ENCODE measurements at places on chromosomes 4 and X.

- DNase-seq, result no peak
These were observed 8.6 kb upstream of the IL9R start for GRCh38 chrX:155988859-155989258.

GRCh38 chrX:11887175-11887574, 129.1 kb downstream of the MSL3 start:
- no peak for DNase-seq

GRCh38 chrX:12011075-12011474, 127.2 kb upstream of the FRMPD4 start:
- DNase-seq, result no peak

DNA sequence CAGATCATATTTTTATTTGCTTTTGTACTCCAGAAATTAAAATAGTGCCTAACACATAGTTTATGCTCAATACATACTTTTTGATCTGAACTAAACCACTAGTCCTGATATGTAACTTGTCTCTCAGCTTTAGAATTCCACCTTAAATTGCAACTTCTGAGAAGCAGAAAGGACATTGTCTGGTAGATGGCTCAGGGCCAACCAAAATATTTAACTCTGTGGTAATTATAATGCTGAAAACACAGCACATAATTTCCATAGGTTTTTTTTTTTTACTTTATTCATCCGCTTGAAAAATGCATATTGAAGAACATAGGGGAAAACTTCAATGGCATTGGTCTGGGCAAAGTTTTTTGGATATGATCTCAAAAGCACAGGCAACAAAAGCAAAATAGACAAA, 59.3 kb downstream of the AREG start:
- DNase-seq, result no peak

- no peak for DNase-seq
These were observed 326.7 kb downstream of the MAPK10 start for GRCh38 chr4:86033171-86033570.

DNA sequence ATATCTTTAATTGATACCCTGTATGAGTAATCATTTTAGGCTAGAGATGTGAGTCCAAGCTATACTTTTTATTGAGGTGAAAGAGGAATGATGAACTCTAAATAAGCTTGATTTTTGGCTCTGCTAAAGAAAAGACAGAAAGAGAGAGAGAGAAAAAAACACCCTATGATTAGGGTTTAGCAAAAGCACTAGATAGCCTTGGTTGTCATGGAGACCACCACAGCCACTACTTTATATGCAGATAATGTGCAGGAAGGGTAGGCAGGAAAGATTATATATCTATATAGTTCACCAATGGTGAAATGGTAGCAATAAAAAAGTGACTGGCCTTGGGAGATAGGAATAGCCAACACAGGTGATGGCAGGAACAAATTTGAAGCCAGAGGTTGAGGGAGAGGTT, 69.9 kb upstream of the CAMK2D start:
- DNase-seq, result no peak

- no peak for DNase-seq
These were observed 87.6 kb downstream of the JAKMIP1 start for GRCh38 chr4:6112606-6113290.

GRCh38 chr4:57270346-57270745, 160.2 kb upstream of the IGFBP7 start:
- no peak for DNase-seq

DNA sequence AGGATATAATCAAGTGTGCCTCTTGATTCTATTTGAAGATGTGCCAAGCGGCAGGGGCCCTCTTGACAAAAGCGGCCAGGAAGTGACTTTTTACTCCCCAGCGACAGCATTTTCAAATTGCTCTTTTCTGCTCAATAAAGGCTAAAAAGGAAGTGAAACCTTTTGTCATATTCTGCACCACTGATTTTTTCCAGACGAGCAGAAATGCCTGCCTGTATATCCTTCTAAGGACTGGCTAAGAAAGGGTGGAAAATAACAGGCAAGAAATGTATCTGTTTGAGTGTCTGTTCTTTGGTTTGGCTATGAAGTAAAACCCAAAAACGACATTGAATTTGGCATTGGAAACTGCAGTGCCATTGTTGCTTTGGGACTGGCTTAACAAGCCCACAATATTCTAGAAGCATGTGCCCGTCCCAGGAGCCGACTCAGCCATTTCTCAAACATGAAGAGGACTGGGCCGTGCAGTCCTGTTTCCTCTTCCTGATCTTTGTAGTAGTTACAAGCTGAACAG, 25.4 kb downstream of the TMSB4X start:
- DNase-seq, result no peak

Data from stimulated activated CD8-positive, alpha-beta memory T cell treated with anti-CD3 and anti-CD28 coated beads, Interleukin-4, amount 100 ng/mL, for 1 hour (primary cell).